ENCODE measurements at places on chromosomes 16 and 17.

DNA sequence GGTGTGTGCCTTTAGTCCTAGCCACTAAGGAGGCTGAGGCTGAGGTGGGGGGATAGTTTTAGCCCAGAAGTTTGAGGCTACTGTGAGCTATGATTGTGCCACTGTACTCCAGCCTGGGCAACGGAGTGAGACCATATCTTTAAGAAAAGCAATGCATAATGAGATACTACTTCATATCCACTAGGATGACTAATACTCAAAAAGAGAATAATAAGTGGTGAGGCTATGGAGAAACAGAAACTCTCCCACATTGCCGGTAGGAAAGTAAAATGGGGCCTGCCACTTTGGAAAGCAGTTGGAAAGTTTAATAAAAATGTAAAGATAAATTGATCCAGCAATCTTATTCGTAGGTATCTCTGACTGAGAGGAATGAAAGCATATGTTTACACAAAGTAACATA, 4.6 kb upstream of the NPIPB2 start:
- no peaks in the 10 kb centered on the region for H3K36me3 ChIP-seq
- peaks cover 6% of the 10 kb centered on the region for H3K4me1 ChIP-seq
- H3K4me3 ChIP-seq: no peak overlapping the region
- H3K27ac ChIP-seq: no peak overlapping the region
- DNase-seq: no peak

DNA sequence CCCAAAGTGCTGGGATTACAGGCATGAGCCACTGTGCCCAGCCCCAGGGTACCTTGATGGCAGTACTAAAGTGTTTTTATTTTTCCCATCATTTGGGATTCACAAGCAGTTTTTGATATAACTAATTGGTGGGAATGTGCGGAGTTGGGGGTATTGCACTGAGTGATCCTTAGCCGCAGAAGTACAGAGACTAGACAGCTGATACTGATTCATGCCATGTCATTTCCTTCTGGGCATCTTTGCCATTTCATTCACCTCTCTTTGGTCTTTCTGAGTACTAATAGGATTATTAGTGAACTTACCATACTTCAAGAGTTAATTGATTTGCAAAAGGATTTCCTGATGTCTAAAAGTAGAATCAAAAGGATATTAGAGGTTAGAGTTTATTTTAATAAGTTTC, 9.7 kb downstream of the NMT1 start:
- H3K36me3 ChIP-seq: peaks cover 10% of the 10 kb centered on the region
- no peak for DNase-seq
- peaks cover 47% of the 10 kb centered on the region for H3K4me1 ChIP-seq
- no peak overlapping the region for H3K4me3 ChIP-seq

- no peaks in the 10 kb centered on the region for H3K27me3 ChIP-seq
- H3K4me3 ChIP-seq: no peak within 1 kb of the TSS
- no peaks in the 10 kb centered on the region for H3K36me3 ChIP-seq
- DNase-seq: no peak
Observed at GRCh38 chr17:40966848-40967247, at the start of gene KRT39. Gene KRT39 (minus strand): TSS chr17:40966948. CDS start chr17:40966856, 92 bp downstream.

GRCh38 chr16:83939266-83939855, 13.7 kb upstream of the OSGIN1 start:
- peaks cover 8% of the 10 kb centered on the region for H3K4me1 ChIP-seq
- peaks cover 10% of the 10 kb centered on the region for H3K36me3 ChIP-seq
- no peak for DNase-seq
- H3K27me3 ChIP-seq: no peaks in the 10 kb centered on the region
- H3K4me3 ChIP-seq: no peak overlapping the region

- H3K27ac ChIP-seq: no peak overlapping the region
- no peak overlapping the region for H3K4me3 ChIP-seq
- DNase-seq: peak; percentile 32
- H3K27me3 ChIP-seq: no peaks in the 10 kb centered on the region
- H3K36me3 ChIP-seq: peaks cover 60% of the 10 kb centered on the region
- H3K4me1 ChIP-seq: peaks cover 6% of the 10 kb centered on the region
Observed at GRCh38 chr16:70162041-70162451, 11.5 kb upstream of the CLEC18C start.

DNA sequence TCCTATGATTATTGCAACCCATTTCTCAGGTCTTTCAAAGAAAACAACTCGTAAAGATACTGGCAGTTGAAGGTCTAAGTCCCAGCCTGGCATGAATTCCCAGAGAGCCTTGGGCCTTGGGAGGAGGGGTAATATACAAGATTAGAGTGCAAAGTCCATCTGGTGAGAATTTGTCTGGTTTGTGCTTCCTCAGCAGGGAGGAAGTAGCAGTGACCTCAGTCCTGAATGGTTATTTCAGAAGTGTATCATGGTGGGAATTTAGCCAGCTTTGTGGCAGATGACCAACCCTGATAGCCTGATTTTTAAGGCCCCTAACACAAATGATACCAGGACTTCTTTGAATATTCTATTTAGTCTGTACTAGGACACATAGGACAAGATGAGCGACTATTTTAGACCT, 151.2 kb upstream of the TBX2 start:
- no peak overlapping the region for H3K4me3 ChIP-seq
- DNase-seq: peak; percentile 41
- H3K27me3 ChIP-seq: no peaks in the 10 kb centered on the region
- peaks cover 54% of the 10 kb centered on the region for H3K4me1 ChIP-seq
- no peaks in the 10 kb centered on the region for H3K36me3 ChIP-seq

GRCh38 chr16:66834746-66835145, 4.0 kb upstream of the NAE1 start:
- H3K27ac ChIP-seq: no peak overlapping the region
- H3K27me3 ChIP-seq: no peaks in the 10 kb centered on the region
- DNase-seq: no peak
- peaks cover 7% of the 10 kb centered on the region for H3K4me1 ChIP-seq
- no peak overlapping the region for H3K4me3 ChIP-seq

- no peak overlapping the region for H3K27ac ChIP-seq
- H3K4me3 ChIP-seq: no peak overlapping the region
- peaks cover 6% of the 10 kb centered on the region for H3K27me3 ChIP-seq
- H3K36me3 ChIP-seq: no peaks in the 10 kb centered on the region
- no peak for DNase-seq
Observed at GRCh38 chr17:31431852-31432658, 40.6 kb downstream of the RAB11FIP4 start.

DNA sequence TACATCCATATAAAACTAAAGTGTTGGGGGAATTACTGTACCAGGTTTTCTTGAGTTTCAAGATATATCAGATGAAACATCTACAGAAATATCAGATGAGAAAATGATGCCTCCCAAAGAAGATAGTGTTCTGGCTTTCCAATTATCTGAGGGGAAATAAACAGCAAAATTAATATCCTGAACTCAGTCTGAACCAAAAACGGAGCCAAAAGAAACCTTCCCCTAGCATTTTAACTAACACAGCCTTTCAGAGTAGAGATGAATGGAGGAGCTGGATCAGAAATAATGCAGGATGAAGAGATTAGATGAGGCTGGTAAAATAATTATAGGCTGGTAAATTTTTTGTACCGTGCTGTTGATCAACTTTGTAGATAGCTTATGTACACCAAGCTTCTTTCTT, 16.2 kb downstream of the ERCC4 start:
- peaks cover 13% of the 10 kb centered on the region for H3K4me1 ChIP-seq
- H3K27me3 ChIP-seq: no peaks in the 10 kb centered on the region
- DNase-seq: no peak

DNA sequence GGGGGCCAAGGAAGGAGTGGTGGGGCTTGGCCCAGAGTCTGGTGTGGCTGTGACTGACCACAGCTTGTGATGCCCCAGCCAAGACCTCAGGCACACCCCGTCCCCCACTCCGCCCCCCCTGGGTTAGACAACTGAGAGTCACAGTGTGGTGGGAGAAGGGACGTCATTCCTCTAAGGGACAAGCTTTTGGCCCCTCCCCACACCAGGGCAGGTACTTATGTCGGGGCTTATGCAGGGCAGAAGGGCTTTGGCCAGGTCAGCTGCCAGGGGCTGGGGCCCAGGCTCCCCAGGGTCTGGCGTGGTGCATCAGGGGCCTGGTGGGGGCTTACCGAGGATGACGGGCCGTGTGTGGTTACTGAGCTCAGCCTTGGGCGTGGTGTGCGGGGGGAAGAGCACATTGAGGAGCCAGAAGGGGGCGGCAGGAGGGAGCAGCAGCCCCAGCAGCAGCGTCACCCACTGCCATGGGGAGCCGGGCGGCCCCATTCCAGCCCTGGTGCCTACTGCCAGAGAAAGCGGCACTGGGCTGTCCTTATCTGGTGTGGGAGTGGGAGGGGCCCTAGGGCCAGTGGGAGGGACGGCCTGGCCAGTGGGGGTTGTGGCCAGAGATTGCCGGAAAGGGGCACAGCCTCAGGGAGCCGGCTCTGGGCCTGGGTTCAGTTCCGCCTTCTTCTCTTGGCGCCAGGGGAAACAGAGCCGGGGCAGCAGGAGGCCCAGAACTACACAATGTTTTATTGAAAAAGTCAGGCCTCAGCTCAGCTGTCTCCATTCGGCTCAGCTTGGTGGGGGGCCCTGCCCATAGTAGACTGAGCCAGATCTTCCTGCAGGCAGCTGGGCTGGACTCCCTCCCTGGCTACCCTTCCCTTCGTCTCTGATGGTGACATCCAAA, at the start of gene LCAT:
Gene LCAT, minus strand, starts transcription at position 502 of the 886 bp plus-strand sequence. Its CDS starts 19 bp downstream, at position 483.
- peak; percentile 68 for DNase-seq
- H3K4me1 ChIP-seq: peaks cover 55% of the 10 kb centered on the region
- H3K4me3 ChIP-seq: no peak within 1 kb of the TSS
- H3K36me3 ChIP-seq: peaks cover 63% of the 10 kb centered on the region

DNA sequence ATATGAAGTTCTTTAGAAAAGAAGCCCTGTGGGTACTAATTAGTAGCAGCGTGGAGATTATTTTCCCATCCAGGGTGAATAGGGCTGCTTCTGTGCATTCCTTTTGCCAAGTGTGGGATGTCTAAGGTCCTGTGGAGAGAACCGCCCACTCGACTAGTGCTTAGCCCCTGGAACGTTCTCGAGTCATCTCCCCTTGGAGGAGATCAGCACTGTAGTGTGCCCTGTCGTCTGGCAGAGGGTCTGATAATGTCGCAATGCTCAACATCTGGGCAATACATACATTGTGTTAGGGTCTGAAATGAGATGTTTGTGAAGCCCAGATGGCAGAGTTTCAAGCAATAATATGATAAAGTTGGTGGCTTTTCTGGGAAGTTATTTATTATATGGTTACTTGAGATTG, 64.8 kb downstream of the SPECC1 start:
- no peaks in the 10 kb centered on the region for H3K36me3 ChIP-seq
- H3K27ac ChIP-seq: peak overlapping the region; percentile 51
- peak overlapping the region; percentile 22 for H3K4me3 ChIP-seq
- DNase-seq: no peak
- no peaks in the 10 kb centered on the region for H3K27me3 ChIP-seq

DNA sequence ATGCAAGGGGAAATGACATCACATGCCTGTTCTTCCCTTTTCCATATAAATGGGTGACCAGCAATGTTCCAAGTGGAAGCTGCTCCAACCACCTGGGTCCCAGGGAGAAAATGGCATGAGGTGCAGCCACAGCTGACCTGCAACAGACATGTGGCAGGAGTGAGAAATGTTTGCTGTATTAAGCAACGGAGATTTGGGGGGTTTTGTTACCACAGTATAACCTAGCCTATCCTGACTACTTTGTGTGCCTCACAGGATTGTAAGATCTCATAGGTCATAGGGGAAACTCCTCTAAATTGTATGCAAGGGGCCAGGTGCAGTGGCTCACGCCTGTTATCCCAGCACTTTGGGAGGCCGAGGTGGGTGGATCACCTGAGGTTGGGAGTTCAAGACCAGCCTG, 12.0 kb downstream of the CDIPT start:
- H3K27me3 ChIP-seq: no peaks in the 10 kb centered on the region
- no peak overlapping the region for H3K4me3 ChIP-seq
- peaks cover 22% of the 10 kb centered on the region for H3K36me3 ChIP-seq

- H3K27ac ChIP-seq: no peak overlapping the region
- no peak for DNase-seq
Observed at GRCh38 chr17:74119049-74119580, 84.4 kb upstream of the RPL38 start.

DNA sequence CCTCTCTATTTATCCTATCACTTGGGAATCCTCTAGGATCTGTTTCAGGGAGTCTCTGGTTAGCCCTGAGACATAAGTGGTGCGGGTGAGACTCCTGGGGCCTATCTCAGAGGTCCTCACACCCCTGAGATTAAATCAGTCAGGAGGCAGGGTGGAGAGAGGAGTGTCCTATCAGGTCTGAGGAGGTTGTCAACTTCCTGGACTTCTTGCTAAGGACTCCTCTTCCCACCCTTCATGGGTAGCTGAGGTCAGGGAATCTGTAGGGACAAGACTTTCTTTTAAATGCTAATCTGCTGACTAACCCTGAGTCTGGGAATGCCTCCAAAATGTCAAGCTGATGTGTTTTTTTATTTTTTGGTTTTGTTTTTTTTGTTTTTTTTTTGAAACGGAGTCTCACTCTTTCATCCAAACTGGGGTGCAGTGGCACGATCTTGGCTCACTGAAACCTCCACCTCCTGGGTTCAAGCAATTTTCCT, 6.6 kb upstream of the ARMC5 start:
- H3K4me1 ChIP-seq: peaks cover 65% of the 10 kb centered on the region
- no peak overlapping the region for H3K4me3 ChIP-seq
- H3K27me3 ChIP-seq: no peaks in the 10 kb centered on the region
- peak overlapping the region; percentile 61 for H3K27ac ChIP-seq

- no peaks in the 10 kb centered on the region for H3K36me3 ChIP-seq
- no peak for DNase-seq
- H3K4me3 ChIP-seq: peak overlapping the region; percentile 3
- H3K4me1 ChIP-seq: no peaks in the 10 kb centered on the region
- no peak overlapping the region for H3K27ac ChIP-seq
- H3K27me3 ChIP-seq: no peaks in the 10 kb centered on the region
Observed at GRCh38 chr16:56278196-56278855, 87.0 kb downstream of the GNAO1 start.

- DNase-seq: no peak
- H3K4me3 ChIP-seq: no peak overlapping the region
- H3K36me3 ChIP-seq: no peaks in the 10 kb centered on the region
Observed at GRCh38 chr17:79490530-79490929, 120.3 kb downstream of the RBFOX3 start.

GRCh38 chr17:41812381-41813151, at the start of gene FKBP10:
Gene FKBP10 (plus strand): TSS chr17:41813004. CDS start chr17:41813035, 31 bp downstream.
- peak; percentile 94 for DNase-seq
- peak within 1 kb of the TSS; percentile 65 for H3K4me3 ChIP-seq
- H3K27ac ChIP-seq: peak within 1 kb of the TSS; percentile 77
- H3K36me3 ChIP-seq: peaks cover 10% of the 10 kb centered on the region
- peaks cover 46% of the 10 kb centered on the region for H3K4me1 ChIP-seq
- H3K27me3 ChIP-seq: peaks cover 12% of the 10 kb centered on the region
